H9 (cell line): ENCODE measurements at places on chromosomes 12 and 14.

- no peak for DNase-seq
Observed at GRCh38 chr12:106841510-106842302, 67.2 kb downstream of the RIC8B start.

DNA sequence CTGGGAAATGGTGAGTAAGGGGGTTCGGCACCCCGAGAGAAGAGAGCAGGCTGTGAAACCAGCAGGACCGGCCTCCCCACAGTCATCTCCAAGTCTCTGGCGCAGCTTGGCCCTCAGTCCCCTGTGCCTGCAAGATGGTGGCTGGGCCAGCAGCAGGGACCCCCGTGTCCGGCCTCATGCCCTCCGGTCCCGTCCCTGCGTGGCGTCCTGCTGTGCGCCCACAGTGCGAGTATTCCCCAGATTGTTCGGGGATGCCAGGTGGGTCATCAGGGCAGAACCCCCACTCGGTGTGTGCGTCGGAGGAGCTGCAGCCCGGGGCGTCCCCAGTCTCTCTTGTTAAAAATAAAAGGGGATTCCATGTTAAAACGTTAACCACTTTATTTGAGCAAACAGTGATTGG is 216.9 kb upstream of the ALG10B start:
- no peak for DNase-seq

GRCh38 chr14:37593511-37594237 is 1.4 kb downstream of the FOXA1 start:
- DNase-seq, result no peak

- DNase-seq, result no peak
Observed at GRCh38 chr14:68139431-68140075, 320.0 kb downstream of the RAD51B start.

DNA sequence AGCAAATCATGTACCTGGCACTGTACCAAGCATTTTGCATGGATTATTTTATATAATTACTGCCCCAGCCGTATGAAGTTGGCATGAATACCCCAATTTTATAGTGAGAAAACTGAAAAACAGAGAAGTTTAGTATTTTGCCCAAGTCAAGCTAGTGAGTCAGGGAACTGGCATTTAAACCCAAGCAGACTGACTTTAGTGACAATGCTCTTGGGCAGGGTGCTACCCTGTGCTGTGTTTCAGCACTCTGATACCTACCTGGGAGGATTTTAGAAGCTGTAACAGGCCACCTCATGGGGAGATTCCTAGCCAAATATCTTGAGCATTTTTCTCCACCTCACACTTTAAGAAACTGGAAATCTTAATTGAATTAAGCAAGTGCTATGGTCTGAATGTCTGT is 98.1 kb upstream of the MAX start:
- no peak for DNase-seq

GRCh38 chr12:96985515-96986362 is 78.7 kb downstream of the NEDD1 start:
- DNase-seq, result peak; percentile 84

GRCh38 chr12:94710933-94711332 is 60.6 kb upstream of the TMCC3 start:
- peak; percentile 67 for DNase-seq

DNA sequence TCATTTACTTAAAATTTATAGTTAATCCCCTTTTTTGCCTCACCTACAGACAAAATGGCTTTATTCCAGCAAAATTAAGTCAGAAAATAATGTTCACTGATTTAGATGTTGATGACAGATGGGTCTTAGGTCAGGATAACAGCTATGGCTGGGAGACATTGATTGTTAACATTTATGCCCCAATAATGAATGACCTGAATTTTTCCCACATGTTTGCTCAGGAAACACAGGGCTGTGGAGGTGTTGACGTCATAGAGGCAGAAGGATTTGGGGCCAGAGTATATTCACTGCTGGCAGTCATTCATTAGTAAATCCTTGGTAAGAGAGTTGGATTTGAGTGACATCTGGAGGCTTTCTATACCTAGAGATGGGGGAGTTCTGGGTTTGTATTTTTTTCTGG is 121.3 kb downstream of the PDE3A start:
- DNase-seq, result no peak

- no peak for DNase-seq
Observed at GRCh38 chr12:94231709-94232108, 83.3 kb downstream of the PLXNC1 start.

GRCh38 chr12:77232045-77232444 is 166.7 kb upstream of the E2F7 start:
- no peak for DNase-seq

- DNase-seq, result no peak
Observed at GRCh38 chr12:46970636-46971035, 108.8 kb upstream of the PCED1B start.

DNA sequence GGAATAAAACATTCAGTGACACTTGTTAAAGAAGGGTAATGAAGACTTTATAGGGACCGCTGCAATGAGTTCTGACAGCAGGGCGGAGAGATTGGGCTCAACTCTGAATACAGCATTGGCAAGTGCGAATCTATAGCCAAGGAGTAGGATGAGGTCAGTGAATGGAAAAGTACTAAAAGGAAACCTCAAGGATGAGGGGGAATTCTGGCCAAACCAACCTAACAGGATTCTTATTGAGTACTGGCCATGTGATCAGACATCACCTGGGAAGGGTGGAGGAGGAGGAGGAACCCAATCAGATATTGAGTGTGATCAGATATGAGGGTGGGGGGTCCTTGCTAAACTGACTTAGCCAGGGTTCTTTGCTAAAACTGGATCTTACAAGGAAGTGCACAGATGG is 31.0 kb downstream of the DRAM1 start:
- DNase-seq, result no peak

GRCh38 chr12:127271776-127272175 is 995.2 kb upstream of the TMEM132C start:
- no peak for DNase-seq

DNA sequence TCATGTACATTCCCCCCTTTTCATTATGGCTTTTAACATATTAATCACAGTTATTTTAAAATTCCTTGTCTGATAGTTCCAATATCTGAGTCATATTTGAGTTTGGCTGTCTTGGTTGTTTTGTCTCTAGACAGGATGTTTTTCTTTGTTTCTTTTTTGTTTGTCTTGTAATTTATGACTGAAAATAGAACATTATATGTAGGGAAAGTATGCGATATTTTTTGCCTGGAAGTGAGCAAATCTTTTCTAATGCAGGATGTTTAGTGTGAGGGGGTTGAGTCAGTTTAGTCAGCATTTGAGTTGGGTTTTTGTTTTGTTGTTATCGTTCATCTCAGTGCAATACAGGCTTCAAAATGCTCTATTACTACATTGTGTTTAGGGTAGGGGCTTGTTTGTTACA is 239.7 kb downstream of the SNAPC1 start:
- no peak for DNase-seq

GRCh38 chr12:54159140-54159539 is 29.6 kb downstream of the SMUG1 start:
- DNase-seq, result peak; percentile 97

GRCh38 chr14:91065266-91065665 is 4.8 kb upstream of the RPS6KA5 start:
- no peak for DNase-seq

DNA sequence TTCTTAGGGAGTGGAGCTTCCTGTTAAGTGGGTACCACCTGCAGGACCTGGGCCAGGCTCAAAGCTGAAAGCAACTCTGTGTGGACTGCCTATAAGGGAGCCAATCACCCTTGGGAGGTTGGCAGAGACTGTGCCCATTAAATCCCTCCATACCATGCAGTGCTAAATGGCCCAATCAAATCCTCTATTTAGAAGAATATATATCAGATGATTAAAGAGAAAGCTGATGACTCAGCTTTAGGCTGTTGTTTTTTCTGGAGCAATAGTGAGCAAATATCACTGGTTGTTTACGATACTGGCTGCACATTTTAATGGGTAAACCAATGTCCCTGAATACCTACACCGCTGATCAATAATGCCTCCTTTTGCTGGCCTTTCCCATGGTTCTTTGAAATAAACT is 101.3 kb downstream of the TMX1 start:
- DNase-seq, result no peak

- peak; percentile 93 for DNase-seq
Observed at GRCh38 chr12:49777800-49778748, 36.7 kb downstream of the TMBIM6 start.

DNA sequence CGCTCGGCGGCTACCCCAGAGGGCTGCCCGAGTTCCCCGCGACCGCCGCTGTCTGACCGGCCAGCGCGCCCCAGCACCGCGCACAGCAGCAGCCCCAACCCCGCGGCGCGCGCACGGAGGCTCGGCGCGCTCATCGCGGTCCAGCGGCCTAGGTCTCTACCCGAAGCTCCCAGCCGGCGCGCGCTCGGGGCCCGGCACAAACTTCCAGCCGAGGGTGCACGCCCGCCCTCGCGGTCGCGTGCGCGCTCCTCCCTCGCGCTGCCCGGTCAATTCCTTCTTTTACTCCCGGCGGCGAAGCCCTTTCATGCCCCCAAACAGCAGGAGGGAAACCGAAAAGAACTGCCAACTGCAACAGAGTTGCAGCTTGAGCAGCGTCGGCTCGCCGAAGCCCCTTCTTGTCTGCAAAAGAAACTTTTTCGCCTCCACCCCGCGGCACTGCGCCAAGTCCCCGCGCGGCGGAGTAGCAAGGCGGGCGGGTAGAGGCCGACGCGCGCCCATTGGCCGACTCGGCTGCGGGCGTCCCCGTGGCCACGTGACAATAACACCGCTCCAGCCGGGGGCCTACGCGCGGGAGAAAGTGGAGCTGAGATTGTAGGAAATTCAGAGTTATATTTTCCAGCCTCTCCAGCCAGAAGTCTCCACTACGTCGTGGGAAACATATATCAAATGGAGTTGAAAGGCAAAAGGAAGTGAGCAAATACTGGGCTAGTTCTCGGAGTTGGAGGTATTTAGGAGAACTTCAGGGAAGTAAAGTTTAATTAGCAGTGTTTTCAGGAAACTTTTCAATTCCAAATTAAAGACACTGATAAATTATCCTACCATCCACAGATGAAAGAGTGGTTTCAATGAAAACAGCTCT is at the start of gene LRIG3:
Gene LRIG3 (minus strand): TSS at position 403 of the 859 bp plus-strand sequence. CDS start 269 bp downstream, at position 134.
- DNase-seq, result peak; percentile 85

GRCh38 chr12:68224613-68225285 is 861 bp downstream of the IL26 start:
- DNase-seq, result no peak

DNA sequence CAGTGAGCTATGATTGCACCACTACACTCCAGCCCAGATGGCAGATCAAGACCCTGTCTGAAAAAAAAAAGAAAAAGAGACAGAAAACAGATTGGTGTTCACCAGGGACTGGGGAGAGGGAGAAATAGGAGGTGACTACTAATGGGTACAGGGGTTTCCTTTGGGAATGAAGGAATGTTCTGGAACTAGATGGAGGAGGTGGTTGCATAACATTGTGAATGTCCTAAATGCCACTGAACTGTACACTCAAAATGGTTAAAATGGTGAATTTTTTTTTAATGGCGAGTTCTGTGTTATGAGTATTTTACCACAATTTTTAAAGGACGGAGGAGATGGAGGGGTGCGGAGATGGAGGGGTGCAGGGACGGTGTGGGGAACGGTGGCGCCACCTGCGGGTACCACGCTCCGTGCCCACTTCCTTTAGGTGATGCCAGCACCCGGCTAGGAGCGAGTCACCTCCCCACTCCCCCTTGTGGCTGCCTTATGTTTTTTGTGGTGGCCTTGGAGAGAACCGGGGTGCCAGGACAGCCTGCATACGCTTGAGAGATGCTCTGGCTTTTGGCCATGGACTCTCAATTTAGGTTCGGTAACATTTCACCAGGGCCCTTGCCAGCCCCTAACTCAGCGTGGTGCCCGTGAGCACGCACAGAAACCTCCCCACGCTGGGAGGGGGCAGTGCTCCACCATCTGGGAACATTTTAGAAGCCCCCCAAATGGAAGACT is 16.1 kb downstream of the UBC start:
- DNase-seq, result peak; percentile 68

- DNase-seq, result no peak
Observed at GRCh38 chr14:58296726-58297125, 1.6 kb upstream of the ARID4A start.

- DNase-seq, result no peak
Observed at GRCh38 chr12:88746386-88746785, 166.1 kb upstream of the KITLG start.

- DNase-seq, result no peak
Observed at GRCh38 chr12:46546634-46547273, 174.2 kb upstream of the SLC38A2 start.

- no peak for DNase-seq
Observed at GRCh38 chr14:102479777-102480176, 29.8 kb downstream of the ANKRD9 start.

DNA sequence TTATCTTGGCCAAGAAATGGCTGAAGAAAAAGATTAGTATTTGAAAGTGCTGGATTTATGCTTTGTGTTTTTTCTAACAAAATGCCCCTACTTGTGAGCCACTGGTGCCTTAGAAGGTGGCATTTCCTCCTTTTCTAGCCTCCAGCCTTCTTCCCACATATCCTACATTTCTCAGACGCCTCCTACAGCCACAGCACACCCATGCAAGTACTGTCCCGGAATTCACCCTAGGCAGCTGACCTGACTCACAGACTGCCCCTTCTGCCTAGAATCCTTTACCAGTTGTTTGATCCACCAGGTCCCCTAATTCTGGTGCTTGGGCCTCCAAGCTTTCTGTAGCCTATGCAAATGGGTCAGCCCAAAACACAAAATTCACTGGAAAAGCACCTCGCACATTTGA is 166.0 kb downstream of the FOXN3 start:
- DNase-seq, result peak; percentile 42

DNA sequence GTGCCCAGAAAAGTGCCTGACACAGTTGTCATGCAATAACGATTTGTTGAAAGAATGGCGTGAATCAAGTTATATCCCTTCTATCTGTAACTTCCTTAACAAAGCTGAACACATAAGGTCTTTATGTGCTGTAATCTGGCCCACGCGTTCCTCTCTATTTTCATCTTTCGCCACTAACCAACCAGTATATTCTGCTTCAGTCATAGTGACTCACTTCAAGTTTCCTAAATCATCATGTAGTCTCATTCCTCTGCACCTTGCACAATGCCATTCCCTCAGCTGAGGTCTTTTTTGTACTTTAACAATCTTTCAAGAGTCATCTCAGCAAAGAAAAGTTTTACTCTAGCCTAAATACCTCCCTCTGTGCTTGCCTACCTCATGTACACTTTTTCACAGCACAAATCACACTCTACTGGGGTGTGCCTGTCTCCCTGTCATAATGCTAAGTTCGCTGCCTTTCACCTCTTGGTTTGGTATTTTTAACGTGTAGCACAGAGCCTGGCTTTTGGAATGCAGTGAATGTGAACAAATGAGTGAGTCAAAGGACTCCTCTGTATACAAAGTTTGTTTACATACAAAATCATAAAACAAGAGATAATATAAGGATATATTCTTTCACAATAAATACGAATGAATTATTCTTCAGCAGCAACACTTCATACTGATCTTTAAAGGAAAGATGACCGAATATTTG is 2.9 kb upstream of the CMAS start:
- no peak for DNase-seq

GRCh38 chr12:8661016-8661415 is 1.6 kb downstream of the MFAP5 start:
- no peak for DNase-seq

- peak; percentile 80 for DNase-seq
Observed at GRCh38 chr12:121811434-121812319, 7.9 kb downstream of the SETD1B start.
